ENCODE measurements at places on chromosomes 4 and X.

DNA sequence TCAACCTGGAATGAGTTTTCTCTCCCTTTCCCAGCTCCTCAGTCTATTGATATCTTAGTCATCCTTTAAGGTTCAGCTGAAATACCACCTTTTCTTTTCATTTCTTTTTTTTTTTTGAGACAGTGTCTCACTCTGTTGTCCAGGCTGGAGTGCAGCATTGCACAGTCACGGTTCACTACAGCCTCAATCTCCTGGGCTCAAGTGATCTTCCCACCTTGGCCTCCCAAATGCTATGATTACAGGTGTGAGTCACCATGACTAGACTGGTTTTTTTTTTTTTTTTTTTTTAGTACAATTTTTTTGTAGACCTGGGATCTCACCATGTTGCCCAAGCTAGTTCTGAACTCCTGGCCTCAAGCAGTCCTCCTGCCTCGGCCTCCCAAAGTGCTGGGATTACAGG, 28.9 kb downstream of the AFF1 start:
- DNase-seq: no peak

DNA sequence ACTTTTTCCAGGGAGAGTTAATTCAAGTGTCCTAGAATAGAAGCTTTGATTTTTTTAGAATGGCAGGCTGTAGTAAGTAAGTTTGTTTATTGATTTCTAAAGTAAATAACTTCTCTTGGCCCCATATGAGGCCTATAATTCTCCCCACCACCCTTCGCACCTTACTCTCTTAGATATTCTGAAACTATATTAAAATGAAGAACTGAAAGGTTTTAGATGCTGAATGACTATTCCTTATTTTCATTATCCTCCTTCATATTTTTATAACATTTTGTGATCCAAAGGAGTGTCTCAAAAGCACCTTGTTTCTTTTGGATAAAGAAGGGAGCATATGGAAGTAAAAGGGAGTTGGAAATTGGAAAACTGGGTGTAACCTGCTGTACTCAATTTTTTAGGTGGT, 70.3 kb downstream of the IRS4 start:
- DNase-seq: no peak

DNA sequence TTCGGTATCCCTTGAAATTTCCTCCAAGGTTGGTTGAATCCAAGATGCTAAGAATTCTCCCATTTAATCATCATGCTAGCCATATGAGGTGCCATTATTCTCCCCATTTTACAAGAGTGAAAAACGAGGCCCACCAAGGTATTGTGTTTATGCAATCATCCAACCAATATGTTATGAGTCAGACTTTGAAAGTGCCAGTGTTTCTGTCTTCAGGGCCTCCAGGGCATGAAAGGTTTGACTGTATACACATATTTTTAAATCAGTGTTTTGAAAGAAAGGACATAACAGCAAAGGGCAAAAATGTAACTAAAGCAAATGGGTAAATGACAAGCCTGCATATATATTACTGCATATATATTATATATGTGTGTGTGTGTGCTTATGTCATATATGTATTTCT, 541.2 kb upstream of the SMIM31 start:
- DNase-seq: no peak

DNA sequence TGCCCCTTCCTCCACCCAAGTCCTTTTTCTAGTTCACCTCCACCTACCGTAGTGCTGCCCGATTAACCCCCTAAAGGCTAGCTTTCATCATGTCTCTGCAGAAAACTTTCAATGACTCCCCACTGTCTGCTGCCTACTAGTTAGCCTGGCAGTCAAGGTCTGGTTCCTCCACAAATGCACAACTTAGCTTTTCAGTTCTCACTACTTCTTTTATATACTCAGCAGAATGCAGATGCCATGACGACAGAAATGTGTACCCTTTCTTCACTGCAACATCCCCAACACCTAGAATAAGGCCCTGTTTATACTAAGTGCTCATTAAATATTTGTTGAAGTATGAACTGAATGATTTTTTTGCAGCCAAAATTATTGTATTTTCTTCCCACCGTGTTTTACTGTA, 30.9 kb upstream of the RASGEF1B start:
- no peak for DNase-seq

DNA sequence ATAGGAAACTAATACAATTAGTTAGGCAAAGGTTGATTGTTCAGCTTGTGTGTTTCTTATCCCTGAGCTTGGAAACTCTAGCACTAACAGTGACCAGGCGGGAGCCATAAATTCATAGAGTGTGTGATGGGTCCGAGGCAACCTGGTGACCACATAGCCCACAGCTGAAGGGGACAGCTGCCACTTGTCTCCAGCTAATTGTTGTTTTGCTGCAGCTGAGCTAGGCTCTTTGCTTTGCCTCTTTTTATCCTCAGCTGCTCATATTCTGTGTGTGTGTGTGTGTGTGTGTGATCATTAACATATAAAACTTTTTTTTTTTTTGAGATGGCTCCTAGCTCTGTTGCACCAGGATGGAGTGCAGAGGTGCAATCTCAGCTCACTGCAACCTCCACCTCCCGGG, 53.2 kb downstream of the DOCK11 start:
- DNase-seq: no peak

GRCh38 chr4:28256295-28256694, 1395.7 kb downstream of the STIM2 start:
- DNase-seq: no peak

- DNase-seq: peak; percentile 66
Measured at GRCh38 chrX:136768469-136769084, 12.2 kb downstream of the ARHGEF6 start.

DNA sequence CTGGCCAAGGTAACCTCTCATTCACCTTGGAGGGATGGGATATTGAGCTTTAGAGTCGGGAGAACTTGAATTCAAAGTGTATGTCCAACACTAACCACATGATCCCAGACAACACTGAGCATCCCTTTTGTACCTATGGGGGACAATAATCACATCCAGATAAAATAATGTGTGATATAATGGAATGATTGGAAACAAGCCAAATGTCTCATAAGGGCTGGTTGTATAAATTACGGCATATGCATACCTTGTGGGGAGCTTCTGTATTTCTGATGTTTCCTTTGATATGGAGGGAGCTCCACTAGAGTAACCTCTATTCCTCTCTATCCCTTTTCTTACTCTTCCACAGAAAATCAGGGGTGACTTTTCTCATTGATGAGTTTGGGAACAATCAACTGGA, 40.7 kb upstream of the LDB2 start:
- no peak for DNase-seq

DNA sequence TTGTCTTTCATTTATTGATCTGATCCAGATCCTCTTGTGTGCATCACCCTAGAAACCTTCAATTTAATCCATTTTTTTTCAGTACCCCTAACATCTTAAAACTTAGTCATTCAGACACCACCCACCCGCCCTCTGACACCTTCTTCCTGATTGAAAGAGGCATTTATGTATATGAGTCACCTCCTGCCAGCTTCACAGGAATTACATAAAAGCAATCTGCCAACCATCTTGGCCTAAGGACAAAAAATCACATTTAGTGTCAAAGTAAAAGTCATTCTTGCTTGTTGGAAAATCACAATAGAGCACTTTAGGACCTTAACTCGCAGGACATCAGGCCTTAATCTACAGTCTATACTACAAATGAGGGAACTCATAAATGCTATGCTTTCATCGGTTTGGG, 52.1 kb downstream of the NDST3 start:
- no peak for DNase-seq

DNA sequence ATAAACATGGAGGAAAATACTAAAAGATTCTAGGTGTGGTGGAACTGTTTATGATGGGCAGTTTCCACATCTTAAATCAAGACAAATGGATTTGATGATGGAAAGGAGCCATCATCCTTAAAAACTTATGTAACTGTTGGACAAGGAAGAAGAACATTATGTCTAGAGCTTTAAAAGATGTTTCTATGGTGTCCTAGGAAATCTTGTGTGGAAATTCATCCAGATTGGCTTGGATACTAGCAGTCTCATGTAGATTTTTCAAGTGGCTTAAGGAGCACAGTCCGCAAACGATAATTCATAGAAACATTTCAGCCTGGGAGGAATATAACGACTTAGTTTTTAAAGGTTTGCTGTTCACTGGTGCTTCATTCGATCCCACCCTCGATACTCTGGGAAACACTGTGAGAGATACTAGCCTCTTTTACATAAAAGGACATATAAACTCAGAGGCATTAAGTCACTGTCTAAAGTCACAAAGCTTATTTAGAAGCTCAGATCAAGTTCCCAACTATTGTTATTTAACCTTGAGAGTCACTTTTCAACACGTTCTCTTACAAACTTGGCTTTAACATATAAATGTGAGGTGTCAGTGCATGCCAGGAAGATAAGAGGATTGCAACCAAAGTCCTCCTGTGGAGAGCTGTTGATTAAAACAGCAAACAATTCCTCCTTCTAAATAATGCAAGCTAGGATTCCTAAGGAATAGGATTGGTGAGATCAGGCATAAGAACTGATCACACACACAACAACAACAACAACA, 135.7 kb upstream of the SCML1 start:
- no peak for DNase-seq

GRCh38 chr4:97762115-97762512, 381.2 kb downstream of the STPG2 start:
- no peak for DNase-seq

GRCh38 chr4:8745826-8746225, 125.8 kb downstream of the HMX1 start:
- no peak for DNase-seq

DNA sequence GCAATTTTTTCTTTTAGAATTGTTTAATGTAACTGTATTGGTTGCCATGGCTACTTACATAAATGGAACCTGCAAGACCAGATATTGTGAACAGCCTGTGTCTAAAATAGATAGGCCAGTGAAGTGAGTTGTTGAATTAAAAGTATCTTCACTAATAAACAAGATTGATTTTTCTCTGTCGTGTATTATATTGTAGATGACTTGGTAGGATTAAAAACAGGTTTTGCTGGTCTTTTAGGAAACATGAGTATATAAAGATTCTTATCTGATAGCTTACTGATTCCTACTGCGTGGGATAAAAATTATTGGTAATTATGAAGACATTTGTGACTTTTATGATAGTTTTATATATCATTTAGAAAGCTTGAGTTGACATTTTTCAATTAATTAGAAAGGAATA, 162.1 kb downstream of the KDM6A start:
- DNase-seq: no peak

DNA sequence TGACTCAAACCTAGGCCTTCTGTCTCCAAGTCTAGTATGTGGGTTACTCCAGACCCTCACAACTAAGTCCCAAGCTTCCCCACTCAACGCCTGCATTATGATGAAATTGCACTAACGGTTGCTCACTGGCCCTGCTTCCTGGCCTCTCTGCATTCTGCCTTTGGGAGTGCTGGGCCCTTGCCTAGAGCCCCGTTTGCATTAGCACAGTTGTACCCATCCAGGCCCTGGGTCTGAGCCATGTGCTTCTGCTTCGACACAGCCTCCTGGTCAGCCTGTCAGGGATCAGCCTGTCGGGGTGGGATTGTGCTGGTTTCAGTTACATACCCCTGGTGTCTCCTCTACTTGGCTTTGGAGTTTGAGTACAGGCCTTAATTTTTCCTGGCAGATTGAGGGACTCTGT, 58.4 kb downstream of the DCUN1D4 start:
- no peak for DNase-seq

GRCh38 chr4:72969976-72970375, 99.5 kb downstream of the COX18 start:
- no peak for DNase-seq

DNA sequence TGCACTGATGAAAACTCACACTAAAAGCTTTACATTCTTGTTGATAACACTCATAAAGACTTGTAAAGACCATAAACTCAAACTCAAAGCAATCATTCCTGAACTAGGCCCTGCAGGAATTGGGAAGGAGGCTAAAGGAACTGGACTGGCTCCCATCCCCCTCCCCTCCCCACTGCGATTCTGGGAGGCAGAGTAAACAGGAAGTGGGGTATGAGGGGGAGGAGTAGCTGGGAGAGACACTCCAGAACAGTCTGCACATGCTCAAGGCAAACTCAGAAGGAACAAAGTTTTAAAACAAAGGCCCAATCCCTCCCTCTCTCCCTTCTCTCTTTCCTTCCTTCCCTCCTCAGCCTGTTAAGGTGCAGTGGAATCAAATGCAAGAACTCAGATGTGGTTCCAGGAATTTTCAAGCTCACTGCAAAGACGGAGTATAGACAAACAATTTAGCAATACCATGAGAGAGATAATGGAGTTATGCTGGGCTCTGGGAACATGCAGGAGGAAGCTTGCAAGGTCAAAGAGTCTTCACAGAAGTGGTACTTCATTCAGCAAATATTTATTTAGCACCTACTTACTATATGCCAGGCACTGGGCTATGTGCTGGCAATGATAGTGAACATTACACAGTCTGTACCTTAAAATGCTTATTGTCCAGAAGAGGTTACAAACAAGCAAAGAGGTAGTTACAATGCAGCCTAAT, 15.9 kb downstream of the MID1IP1 start:
- DNase-seq: peak; percentile 48

DNA sequence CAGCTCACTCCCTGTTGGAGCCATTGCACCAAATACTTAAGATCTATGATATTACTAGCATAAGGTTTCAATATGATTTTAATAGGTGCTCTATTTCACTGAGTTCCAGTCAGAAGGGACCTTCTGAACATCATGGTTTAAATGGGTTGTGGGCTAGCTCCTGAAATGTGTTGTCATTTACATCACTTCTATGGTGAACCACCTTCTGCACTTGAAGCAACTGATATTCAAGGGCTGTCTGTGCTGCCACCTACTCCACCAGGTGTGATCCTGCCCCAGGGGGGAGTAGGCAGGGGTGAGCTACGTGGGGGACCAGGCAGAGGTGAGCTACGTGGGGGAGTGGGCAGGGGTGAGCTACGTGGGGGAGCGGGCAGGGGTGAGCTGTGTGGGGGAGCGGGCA, 35.2 kb downstream of the RNF175 start:
- no peak for DNase-seq

DNA sequence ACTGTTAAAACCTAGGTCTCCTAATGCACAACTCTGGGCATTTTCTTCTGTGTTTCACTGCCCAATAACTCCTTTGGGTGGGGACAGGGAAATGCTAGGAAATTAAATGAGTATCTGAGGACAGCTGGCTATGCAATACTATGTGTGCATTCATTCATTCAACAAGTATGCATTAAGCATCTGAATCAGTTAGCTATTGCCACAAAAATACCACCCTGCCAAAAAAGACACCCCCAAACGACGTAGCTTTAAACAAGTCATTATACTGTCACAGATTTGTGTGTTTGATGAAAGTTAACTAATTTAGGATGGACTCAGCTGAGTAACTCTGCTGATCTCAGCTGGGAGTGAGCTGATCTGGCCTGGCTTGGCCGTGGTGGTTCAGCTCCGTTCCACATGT, 29.8 kb upstream of the PTCHD1 start:
- no peak for DNase-seq

GRCh38 chr4:129453524-129454200, 357.7 kb downstream of the C4orf33 start:
- DNase-seq: no peak

- no peak for DNase-seq
Measured at GRCh38 chrX:106987488-106987887, 12.5 kb downstream of the MORC4 start.

DNA sequence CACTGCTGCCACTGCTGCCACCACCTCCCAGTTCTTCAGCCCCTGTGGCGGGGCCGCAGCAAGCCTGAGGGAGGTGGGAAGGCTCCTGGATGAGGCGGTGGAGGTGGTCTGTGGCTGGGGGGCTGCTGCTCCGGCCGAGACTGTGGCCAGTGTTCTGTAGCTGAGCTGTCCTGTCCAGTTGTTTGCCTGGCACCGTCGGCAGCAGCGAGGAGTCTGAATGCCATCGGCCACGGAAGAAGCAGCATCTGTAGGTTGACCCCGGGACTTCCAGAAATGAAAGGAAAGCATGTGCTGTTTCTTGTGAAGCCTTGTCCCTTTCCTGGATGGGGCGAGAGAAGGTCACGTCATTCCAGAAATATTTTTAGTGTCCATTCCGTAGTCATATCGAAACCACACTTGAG, 3.3 kb downstream of the C4orf54 start:
- DNase-seq: no peak
